ENCODE measurements at places on chromosomes 1 and 21.

DNA sequence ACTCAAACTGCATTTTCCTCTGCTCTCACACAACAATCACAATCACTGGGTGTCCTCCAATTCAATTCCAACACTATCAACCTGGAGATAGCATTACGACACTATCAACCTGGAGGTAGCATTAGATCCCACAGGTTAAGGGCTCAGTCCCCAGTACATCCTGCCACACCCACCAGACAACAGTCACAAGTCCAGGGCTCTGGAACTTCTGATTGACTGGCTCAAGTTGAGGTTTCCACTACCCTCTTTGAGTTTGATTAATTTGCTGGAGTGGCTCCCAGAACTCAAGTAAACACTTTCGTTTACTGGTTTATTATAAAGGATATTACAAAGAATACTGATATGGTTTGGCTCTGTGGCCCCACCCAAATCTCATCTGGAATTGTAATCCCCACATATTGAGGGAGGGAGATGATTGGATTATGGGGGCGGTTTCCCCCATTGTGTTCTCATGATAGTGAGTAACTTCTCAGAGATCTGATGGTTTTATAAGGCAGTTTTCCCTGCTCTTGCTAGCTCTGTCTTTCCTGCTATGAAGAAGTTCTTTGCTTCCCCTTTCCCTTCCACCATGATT is 49.6 kb upstream of the ARHGAP29 start:
- DNase-seq, result no peak

- DNase-seq, result no peak
Observed at GRCh38 chr1:36752891-36753361, 270.2 kb upstream of the CSF3R start.

DNA sequence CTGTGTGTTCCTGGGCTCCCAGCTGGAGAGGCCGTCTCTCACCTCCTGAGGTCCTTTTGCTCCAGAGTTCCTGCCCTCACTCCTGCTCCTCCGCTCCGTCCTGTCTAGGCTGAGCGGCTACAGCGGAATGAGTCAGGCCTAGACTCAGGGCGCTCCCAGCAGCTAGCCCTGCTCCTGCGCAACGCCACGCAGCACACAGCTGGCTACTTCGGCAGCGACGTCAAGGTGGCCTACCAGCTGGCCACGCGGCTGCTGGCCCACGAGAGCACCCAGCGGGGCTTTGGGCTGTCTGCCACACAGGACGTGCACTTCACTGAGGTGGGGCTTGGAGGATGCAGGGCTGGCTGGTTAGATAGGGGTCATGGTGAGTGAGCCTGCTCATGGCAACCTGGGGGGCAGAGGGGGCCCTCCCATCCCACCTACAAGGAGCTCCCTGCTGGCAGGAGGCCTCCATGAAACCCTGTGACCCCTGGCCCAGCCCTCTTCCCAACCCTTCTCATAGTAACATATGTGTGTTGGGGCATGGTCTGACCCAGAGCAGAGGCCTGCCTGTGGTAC is 15.1 kb downstream of the PSRC1 start:
- no peak for DNase-seq

DNA sequence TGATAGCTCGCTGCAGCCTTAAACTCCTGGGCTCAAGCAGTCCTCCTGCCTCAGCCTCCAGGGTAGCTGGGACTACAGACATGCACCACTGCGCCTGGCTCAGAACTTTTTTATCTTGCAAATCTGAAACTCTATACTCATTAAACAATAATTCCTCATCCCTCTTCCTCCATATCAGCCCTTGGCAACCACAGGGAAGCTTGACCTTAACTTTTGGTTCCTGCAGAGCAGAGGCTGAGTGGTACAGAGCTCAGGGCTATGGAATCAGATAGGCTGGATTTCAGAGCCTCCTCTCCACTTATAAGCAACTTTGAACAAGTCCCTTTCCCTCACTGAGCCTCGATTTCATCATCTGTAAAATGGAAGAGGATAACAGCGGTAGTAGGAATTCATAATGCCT is 47.4 kb downstream of the ECE1 start:
- DNase-seq, result no peak

DNA sequence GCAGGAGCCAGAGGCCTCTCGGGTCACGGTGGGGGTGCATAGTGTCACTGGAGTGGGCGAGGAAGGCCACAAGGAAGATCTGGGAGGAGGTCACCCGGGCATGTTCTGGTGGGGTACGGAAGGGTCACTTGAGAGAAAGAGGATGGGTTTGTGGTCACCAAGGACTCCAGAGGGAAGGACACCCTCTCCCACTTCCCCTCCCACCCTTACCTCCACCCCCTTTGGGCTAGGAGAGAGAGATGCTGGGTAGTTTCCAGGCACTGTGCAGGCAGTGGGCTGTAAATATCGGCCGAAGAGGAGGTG is 703 bp downstream of the AMIGO1 start:
- DNase-seq, result no peak

DNA sequence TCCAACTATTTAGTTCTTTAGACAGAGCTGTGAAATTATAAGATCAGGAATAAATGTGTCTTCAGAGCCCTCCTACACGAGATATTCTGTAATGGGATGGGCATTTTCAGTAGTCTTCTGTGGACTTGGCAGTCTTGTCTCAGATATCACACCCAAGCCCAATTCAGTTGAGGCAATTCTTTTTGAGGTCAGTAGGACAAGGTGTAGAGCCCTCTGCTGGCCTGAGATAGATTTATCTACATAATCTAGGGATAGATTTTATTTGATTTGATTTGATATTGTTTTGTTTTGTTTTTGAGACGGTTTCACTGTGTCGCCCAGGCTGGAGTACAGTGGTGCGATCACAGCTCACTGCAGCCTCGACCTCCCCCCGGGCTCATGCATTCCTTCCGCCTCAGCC is 77.5 kb downstream of the FMN2 start:
- DNase-seq, result no peak

DNA sequence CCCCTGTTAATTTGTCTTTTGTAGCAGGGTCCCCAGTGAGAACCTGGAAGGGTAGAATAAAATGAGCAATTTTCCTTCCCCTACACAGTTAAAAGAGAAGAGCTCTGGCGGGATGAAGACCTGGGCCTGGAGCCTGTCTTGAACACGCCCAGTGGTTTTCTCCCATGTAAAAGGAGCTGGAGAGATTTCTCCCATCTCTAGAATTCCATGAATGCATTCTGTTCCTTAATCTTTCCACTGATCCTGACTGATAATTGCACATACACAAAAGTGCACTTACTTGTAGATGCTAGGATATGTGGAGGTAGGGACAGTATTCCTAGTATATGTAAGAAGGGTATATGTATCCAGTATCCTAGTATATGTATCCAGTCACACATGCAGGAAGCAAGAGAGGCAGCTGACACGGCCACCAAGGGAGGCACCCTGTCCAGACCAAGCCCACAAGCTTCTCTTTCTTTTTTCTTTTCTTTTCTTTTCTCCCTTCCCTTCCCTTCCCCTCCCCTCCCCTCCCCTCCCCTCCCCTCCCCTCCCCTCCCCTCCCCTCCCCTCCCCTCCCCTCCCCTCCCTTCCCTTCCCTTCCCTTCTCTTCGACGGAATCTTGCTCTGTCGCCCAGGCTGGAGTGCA is 11.9 kb upstream of the PKNOX1 start:
- DNase-seq, result no peak

DNA sequence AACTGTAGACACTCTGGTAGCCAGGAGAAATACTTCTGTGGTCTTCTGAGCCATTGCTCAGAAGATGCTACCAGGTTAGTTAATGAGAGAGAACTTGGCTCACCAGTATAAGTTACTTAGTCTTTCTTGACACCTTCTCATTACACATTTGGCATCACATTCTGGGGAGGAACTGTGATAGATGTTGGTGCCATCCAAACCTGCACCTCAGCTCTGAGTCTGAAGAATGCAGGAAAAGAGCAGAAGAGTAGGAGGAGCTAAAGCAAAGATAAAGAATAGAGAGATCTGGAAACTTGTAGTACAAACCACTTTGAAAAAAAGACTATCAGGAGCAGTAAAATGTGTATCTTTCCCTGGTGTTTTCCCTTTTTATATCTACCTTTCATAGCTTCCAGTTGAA is 58.9 kb downstream of the RGL1 start:
- no peak for DNase-seq

- DNase-seq, result no peak
Observed at GRCh38 chr1:237074371-237075117, 32.6 kb downstream of the RYR2 start.

DNA sequence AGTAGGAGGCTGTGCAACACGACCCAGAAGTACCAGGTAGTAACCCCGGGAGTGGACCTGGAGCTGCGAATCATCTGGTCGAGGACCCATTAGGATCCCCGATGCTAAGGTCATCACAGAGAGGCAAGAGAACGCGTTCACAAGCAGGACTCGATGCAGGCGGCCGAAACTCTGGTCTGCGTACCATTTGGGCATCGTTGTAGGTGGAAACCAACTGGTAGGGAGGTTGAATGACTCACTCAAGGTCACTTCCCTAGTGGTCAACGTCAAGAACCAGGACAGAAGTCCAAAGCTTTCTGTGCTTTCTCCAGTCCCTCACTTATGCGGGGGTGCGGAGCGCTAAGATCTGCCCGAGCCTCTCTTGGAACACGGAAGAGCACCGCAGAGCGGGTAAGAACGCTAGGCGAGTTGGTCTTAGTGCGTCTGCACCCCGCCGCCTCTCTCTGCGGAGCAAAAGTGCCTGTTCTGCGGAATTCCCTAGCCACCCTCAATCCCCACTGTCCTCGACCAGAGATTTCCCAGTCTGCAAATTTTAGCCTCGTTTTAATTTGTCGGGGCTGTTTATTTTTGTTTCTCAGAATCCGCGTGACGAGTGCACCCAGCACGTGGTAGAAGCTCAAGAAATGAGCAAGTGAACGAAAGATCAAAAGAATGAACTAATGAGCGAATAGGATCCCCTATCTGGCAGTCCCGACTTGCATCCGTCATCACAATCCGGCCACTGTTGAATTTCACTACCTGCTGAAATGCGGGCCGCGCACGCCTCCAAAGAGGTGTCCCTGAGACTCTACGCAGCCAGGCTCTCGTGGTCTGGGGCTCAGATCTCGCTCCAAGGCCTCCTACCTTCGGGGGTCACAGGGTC is 12.2 kb downstream of the HLX start:
- DNase-seq, result no peak

GRCh38 chr1:12760256-12760795 is 13.2 kb upstream of the PRAMEF12 start:
- DNase-seq, result no peak
